Tongue (tissue), 3 donors: ENCODE measurements at places on chromosomes 6 and 20. TPM values are rescaled to one million over a fixed set of nuclear protein-coding genes. Genes with fewer than 3 reads are reported as not detected.

GRCh38 chr6:6884193-6884627 is 223.6 kb upstream of the RREB1 start:
- no peak for DNase-seq

DNA sequence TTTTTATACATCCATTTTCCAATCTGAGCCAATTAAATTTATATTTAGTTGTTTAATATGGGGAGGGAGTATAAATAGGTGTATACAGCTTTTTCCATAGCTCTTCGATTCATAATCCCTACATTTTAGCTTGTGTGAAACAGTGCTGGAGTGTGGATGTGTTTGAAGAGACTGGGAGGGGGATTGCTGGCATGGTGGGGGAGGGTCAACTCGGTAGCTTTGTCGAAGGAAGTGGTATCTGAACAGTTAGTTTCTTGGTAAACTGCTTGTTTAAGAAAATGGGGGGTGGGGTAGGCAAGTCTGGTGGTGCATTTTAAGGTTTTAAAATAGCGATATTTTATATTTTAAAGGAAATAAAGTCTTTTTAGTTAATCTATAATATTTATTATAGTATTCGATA is 1.4 kb upstream of the LIN28B start:
- peak; percentile 13 for DNase-seq

DNA sequence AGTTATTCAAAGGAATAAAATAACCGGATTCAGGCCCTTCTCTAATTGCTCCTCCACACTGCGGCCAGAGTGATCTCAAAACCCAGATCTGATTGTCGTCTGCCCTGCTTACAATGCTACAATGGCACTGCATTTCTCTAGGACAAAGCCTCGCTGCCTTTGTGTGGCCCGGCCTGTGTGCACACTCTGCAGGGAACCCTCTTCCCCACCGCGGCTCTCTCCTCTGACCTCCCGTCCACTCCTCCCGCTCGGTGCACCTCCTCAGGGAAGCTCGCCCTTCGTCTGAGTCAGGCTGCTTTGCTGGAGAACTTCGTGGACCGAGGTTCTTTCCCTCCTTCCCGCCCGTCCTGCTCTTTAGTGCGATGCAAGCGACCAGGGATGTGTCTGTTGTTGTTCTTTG is 101.6 kb upstream of the SNX9 start:
- DNase-seq = no peak

- DNase-seq = peak; percentile 59
Measured at GRCh38 chr6:124881898-124882578, 80.2 kb upstream of the RNF217 start.

- no peak for DNase-seq
Measured at GRCh38 chr6:158803733-158804143, 15.4 kb downstream of the EZR start.

GRCh38 chr6:51953246-51953645 is 134.2 kb downstream of the PKHD1 start:
- no peak for DNase-seq

- no peak for DNase-seq
Measured at GRCh38 chr6:158557927-158558326, 2.0 kb upstream of the TMEM181 start.

- no peak for DNase-seq
Measured at GRCh38 chr6:11665604-11666326, 112.8 kb downstream of the ADTRP start.

- peak; percentile 48 for DNase-seq
Measured at GRCh38 chr6:89536231-89536630, 102.3 kb downstream of the LYRM2 start.

The CRIP3 gene
- 0.62 TPM for total RNA-seq

The TMEM14C gene
- 77.5 TPM for total RNA-seq

The ATP9A gene
- total RNA-seq = 95.1 TPM

The NKAPL gene
- total RNA-seq = 0.62 TPM

The GJA1 gene
- total RNA-seq = 102 TPM
